Hypothalamus (tissue), 51 donors: ENCODE measurements at places on chromosomes 1 and 21.

DNA sequence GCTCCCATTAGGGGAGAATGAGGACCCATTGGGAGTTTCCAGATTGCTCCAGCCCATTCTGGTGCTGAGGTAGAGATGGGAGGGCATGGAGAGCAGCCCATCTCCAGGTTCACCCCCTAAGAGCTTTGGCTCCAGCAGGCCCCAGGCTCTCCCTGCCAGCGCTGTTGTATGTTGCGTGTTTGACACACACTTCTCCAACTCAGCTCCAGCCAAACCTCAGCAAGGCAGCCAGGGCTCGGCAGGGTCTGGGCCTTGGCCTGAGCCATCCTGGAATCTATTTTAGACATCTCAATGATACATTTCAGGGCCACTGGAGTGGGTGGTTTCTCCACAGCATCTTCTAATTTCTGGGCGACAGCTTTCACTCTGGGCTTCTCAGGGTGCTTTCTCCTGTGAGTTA lies 117.0 kb downstream of the NAV1 start:
- DNase-seq, result no peak

- DNase-seq, result no peak
Measured at GRCh38 chr1:109204484-109204883, 9.2 kb upstream of the SARS1 start.

DNA sequence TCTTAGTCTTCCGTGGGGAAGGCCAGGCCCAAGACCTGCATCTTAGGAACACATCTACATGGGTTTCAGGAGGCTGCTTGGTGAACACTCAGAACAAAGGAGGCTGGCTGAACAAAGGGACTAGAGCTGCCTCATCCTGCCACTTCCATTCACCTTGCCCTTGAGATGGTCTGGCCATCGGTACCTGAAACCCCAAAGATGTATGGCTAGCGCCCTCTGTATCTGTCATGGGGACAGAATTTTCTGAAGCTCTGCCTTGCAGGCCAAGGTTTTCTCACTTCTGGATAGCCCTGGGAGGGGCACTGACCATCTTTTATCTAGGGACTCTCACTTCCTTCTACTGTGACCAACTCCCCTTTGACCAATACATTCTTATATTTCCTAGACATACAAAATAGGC lies 55.4 kb upstream of the GRIK3 start:
- no peak for DNase-seq

GRCh38 chr1:23629708-23630290 lies 61.8 kb upstream of the RPL11 start:
- DNase-seq, result no peak

- DNase-seq, result no peak
Measured at GRCh38 chr1:77991638-77992037, 12.8 kb upstream of the FUBP1 start.

GRCh38 chr1:9410737-9411297 lies 118.1 kb downstream of the SPSB1 start:
- DNase-seq, result no peak

GRCh38 chr1:185644531-185644930 lies 89.7 kb upstream of the HMCN1 start:
- no peak for DNase-seq

DNA sequence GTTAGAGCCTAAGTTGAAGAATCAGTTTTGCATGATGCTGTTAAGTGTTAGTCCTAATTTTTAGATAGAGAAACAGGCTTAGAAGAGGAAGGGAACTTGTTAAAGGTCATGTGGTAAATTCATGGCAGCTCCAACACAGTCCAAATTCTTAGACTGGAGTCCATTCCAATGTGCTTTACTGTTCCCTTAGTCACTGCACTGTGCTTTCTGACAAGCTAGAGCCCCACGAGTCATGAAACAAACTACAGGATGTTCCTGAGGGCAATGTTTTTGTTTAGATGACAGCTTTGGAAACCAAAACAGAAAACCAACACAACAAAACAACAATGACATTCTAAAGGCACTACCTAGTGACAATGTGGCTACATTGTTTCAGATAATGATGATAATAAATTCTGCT lies 23.1 kb upstream of the RGS4 start:
- no peak for DNase-seq

DNA sequence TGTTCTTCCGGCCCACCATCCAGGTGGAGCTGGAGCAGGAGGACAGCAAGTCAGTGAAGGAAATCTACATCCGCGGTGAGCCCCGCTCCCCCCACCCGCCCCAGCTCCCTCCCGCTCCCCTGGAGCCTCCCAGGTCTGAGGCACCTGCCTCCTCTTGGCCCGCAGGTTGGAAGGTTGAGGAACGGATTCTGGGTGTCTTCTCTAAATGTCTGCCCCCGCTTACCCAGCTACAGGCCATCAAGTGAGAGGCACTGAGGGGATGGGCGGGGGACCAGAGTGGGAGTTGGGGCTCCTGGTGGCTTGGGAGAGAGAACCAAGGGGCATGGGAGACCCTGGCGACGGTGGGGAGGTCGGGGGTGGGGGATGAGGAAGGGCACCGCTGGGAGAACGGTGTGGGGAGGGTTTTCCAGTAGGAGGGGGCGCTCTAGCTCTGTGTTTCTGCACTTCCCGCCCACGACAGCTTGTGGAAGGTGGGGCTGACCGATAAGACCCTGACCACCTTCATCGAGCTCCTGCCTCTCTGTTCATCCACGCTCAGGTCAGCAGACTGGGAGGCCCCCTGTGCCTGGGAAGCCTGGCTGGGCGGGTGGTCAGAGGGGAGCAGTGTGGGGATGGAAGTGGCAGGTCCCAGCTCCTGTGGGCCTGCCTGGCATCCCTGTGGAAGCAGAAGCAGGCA lies 4.2 kb downstream of the LRRC71 start:
- DNase-seq, result no peak

GRCh38 chr1:99766378-99766800 lies at the start of gene FRRS1:
Gene FRRS1, minus strand, starts transcription at chr1:99766635. Its CDS starts 17,867 bp downstream, at chr1:99748768.
- peak; percentile 1 for DNase-seq

DNA sequence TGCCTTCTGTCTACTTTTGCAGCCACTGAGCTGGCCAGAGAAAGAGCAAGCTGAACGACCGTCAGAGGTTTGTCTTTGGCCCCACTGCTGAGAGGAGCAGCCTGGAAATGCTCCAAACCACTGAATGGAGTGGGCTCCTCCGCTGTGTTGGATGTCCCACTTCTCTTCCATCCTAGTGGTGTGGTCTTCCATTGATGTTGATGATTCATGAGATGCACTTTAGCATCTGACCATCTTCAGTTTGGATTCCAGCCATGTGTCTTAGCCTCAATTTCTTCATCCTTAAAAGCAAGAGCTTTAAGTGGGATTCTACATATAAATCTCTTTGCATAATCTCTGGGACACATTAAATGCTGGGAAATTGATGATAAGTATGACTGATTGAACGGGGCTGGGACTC lies 276.9 kb downstream of the SIPA1L2 start:
- DNase-seq, result no peak

GRCh38 chr21:28663111-28663693 lies 329.5 kb downstream of the LTN1 start:
- DNase-seq, result no peak
